ENCODE measurements at places on chromosomes 1 and 21.
A peak's percentile ranks its signal among the peaks of the same experiment; 100 is the strongest.

GRCh38 chr1:15371610-15372545 is 37.8 kb upstream of the EFHD2 start:
- DNase-seq, result no peak

GRCh38 chr1:197980457-197980856 is 63.3 kb downstream of the LHX9 start:
- no peak for DNase-seq

- no peak for DNase-seq
Measured at GRCh38 chr1:28592321-28593071, 431 bp downstream of the RAB42 start.

DNA sequence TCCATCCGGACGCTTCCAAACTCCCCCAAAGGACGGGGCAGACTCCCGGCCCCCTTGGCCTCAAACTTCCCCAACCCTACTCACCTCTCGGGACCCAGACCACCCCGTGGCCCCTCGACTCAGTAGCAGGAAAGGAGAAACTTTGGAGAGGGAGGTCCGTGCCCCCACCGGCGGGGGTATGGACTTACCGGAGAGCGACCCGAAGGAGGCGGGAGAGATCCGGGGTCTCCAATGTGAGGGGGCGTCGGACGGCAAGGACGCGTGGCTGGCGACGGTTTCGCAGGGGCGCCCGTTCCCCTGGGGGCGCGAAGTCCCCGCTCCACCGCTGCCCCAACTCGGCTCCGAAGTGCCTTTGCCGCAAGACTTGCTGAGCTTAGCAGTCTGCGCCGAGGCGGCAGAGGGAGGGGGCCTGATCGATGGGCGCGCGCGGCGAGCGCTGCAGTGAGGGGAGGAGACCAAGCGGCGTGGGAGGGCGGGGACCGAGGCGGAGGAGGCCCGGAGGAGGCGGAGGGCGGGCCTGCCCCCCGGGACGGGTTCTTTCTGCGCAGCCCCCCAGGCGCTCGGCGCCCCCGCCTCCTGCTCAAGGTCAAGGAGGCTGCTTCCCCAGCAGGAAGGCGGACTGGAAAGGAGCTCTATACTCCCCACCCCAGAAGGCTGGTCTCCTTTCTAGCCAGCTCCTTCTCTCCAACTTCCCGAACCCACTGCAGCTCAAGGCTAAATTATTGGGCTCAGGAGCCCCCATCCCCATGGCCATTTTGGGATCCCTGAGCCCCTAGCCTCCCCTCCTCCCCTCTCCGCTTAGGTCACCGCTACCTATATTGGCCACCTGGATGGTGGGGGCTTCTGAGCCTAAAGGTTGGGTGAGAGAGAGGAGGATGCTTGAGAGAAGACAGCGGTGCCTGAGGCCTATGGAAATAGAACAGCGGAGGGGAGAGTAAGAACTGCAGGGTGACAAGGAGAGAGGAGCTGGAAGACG is at the start of gene SYT2:
Gene SYT2 (minus strand): TSS at position 385 of the 976 bp plus-strand sequence. CDS start 104,682 bp downstream, outside the sequence.
- peak; percentile 7 for DNase-seq

DNA sequence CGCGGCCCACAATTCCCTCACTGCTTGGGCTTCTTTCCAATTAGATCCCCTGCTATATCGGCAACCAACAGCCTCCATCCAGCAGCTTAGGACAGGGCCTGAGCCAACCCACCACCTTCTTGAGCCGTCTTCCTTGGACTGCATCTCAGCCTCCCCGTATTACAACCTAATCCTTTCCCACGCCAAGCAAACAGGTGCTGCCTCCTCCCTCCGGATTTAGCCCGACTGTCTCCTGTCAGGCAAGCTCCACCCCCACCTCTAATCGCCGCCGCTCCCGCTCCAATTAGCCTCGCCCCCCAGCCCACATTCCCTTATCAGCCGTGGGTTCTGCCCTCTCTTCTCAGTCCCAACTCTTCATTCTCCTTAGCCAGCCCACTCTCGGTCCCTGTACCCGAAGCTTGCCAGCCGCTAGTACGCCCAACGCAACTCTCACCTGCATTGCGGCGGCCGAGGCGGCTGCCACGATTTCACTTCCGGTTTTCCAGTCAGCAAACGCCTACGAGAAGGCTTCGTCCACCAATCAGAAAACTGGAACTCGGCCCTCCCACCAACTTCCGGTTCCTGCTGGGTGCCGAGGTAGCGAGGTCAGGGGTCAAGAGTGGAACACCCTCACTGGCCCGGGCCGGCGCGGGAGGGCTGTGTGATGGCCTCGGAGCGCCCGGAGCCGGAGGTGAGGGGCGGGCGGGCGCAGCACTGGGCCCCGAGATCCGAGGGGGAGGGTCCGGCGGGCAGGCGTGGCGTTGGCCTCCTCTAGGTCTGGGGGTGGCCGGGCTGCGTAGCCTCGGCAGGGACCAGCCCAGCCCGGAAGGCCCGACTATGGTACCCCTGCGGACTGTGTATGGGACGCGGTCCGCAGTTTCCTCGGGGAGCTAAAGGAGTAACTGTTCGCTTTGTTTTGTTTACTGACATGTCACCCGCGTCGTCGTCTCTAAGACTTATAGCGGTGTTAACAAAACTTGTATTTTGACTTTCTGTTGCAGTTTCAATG is at the start of the genes MED8 and SZT2:
Gene MED8 (minus strand): TSS at position 475 of the 988 bp plus-strand sequence. CDS start 36 bp downstream, at position 439.
Gene SZT2 (plus strand): TSS at position 574 of the 988 bp plus-strand sequence. CDS start 70 bp downstream, at position 644.
- DNase-seq, result peak; percentile 96

- no peak for DNase-seq
Measured at GRCh38 chr1:117181630-117182041, 29.1 kb downstream of the VTCN1 start.

GRCh38 chr21:45592208-45592619 is 50.0 kb upstream of the SLC19A1 start:
- peak; percentile 79 for DNase-seq

DNA sequence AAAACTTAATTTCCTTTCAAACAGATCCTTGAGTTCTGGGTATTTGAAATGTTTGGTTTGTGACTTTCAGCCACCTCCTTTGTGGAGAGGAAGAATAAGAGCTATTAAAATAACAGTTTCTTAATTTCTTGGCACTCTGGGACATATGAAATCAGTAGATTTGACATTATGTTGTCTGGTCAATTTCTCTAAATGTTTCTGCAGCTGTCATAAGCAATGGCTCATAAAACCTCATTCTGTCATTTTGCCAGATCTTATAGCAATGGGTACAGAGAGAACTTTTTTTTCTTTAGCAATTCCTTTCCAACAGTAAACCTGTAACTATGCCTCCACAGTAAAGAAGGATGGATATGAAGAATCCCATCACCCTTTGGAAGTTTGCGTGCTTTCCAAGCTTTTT is 52.6 kb downstream of the LAMC1 start:
- no peak for DNase-seq

DNA sequence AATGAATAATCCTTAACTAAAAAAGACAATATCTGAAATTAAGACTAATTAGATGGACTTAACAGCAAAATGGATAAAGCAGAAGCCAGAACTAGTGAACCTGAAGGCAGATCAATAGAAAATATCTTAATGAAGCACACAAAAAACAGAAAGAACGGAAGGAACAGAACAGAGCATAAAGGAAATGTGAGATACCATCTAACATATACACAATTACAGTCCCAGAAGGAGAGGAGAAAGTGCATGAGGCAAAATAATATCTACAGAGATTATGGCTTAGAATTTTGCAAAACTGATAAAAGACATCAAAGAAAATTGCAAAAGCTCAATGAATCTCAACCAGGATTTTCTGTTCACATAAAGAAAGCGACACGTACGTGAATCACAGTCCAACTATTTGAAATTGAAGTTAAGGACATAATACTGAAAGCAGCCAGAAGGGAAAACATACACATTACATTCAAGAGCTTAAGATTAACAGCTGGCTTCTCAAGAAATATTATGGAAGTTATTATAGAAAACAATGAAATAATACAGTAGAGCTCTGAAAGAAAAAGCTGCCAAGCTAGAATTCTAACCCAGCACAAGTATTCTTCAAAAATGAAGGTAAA is 182.0 kb downstream of the CDC42BPA start:
- no peak for DNase-seq

DNA sequence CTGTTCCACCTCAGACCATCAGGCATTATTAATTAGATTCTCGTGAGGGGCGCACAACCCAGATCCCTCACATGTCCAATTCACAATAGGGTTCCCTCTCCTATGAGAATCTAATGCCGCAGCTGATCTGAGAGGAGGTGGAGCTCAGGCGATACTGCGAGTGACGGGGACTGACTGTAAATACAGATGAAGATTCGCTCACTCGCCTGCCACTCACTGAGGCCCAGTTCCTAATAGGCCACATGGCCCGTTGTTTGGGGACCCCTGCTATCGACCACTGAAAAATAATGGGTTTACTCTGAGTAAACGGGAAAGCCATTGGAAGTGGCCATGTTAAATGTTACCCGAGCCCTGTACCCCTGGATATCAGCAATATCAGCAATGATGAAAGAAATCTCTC is 65.9 kb downstream of the GRIK1 start:
- DNase-seq, result no peak

DNA sequence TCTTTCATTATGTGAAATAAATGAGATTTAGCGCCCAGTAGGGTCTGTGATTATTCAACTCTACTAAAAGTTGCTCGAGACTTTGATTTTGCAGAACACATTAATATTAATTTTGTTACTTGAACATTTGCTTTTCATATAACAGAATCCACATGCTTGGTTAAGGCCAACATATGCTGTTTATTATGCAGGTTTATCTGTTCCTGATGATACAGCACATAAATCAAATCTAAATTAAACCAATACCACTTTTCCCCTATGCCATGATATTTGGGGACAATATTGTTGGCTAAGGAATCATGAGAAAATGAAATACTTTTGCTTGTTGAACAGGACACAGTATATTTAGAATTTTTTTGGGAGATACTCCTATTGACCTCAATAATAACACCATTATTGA is 291.1 kb downstream of the USP25 start:
- no peak for DNase-seq

DNA sequence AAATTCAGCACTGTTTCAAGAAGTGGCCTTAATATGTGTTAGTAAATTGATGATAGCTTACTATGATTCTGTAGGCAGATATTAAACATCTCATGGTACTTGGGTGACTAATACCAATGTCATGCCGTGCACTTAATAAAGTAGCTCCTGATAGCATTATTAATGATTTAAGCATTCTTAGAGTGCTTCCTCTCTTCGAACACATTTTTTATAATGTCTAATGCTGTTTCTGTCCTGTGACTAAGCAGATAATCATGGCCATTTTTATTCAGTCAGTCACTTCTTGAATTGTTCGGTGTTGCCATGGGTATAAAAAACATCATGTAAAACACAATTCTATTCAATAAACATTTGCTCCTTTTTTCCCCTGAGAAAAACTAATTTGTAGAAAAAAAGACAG is 804.6 kb upstream of the ADGRL4 start:
- no peak for DNase-seq

GRCh38 chr1:203196371-203196770 is 9.9 kb upstream of the CHI3L1 start:
- no peak for DNase-seq

- no peak for DNase-seq
Measured at GRCh38 chr1:245404527-245404926, 249.7 kb downstream of the KIF26B start.

GRCh38 chr1:39105061-39105840 is 79.1 kb downstream of the NDUFS5 start:
- DNase-seq, result peak; percentile 63

DNA sequence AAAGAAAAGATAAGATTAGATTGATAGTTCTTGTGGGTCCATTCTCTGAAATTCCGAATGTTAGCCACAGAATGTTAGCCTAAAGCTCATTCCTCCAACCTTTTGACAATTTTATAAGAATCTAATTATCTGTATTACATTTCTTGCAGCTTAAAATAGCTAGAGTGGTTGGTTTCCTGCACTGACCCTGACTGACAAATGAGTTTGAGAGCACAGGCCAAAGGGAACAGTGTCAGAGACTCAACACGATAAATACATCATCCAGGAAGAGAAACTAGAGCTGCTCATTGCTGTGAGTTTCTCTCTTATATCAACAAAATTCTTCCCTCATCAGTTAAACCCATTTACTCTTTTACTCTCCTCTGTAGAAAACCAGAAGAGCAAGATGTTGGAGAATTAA is 82.1 kb upstream of the PPM1J start:
- DNase-seq, result no peak

GRCh38 chr1:112063781-112064728 is 74.6 kb upstream of the KCND3 start:
- no peak for DNase-seq

DNA sequence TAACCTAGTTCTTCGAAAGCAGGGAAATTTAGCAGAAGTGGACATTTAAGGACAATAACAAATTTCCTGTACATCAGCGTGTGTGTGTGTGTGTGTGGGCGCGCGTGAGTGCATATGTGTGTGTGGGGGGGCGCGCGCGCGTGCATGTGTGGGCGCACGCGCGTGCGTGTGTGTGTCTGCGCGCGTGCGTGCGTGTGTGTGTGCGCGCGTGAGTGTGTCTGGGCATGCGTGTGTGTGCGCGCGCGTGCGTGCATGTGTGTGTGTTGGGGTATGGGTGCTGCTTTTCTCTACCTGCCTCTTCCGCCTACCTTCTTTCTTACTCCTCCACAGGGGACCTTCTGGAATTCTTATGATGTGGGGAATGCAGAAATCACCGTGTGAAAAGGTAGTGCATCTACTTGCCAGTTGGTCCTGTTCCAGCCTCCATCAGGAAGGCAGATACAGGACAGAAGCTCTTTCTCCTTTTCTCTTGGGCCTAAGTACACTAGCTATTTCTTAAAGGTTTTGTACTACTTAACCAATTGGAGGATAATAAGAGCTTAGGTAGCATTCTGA is 165.4 kb upstream of the KCNK2 start:
- no peak for DNase-seq

- DNase-seq, result no peak
Measured at GRCh38 chr1:41367288-41367642, 6.0 kb downstream of the FOXO6 start.

- DNase-seq, result no peak
Measured at GRCh38 chr1:207156095-207156494, 52.1 kb downstream of the C4BPA start.

Measured in activated naive CD4-positive, alpha-beta T cell treated with Interleukin-2 at 50 U/mL for 16 hours (primary cell).